Neural crest cell (in vitro differentiated cells): ENCODE measurements at places on chromosomes 11 and 22. TPM values are rescaled to one million over a fixed set of nuclear protein-coding genes. Genes with fewer than 3 reads are reported as not detected.
A peak's percentile ranks its signal among the peaks of the same experiment; 100 is the strongest.

GRCh38 chr11:2483426-2483825 lies 38.6 kb downstream of the KCNQ1 start:
- no peak overlapping the region for H3K27ac ChIP-seq
- H3K4me1 ChIP-seq: no peaks in the 10 kb centered on the region
- no peak for DNase-seq
- peaks cover 66% of the 10 kb centered on the region for H3K27me3 ChIP-seq
- no peak overlapping the region for H3K4me3 ChIP-seq

Gene RTN3
- 136 and 137 TPM in 2 replicates for total RNA-seq

GRCh38 chr11:26953770-26954392 lies 40.0 kb upstream of the FIBIN start:
- H3K27ac ChIP-seq: no peak overlapping the region
- no peaks in the 10 kb centered on the region for H3K36me3 ChIP-seq
- H3K4me3 ChIP-seq: no peak overlapping the region
- no peak for DNase-seq
- peaks cover 11% of the 10 kb centered on the region for H3K4me1 ChIP-seq

GRCh38 chr11:121418625-121419114 lies 33.4 kb upstream of the SORL1 start:
- peaks cover 5% of the 10 kb centered on the region for H3K4me1 ChIP-seq
- H3K4me3 ChIP-seq: no peak overlapping the region
- no peak overlapping the region for H3K27ac ChIP-seq
- DNase-seq: no peak

DNA sequence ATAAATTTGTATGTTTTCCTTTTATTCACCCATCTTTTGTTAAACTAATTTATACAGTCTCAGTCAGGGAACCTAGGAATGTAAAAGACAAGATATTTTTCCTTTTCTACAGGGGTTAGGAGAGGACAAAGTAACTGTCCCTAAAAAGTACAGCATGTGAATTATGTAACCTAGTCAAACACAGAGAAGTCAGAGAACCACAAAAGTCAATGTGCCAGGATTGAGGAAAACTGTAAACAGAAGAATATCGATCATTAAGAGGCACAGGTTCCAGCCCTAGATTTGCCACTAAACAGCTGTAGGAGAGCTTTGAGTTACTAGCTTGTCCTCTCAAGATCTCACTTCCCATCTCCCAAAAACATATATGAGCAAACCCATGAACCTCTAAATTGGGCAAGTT lies 550.9 kb upstream of the FAT3 start:
- H3K4me1 ChIP-seq: peaks cover 2% of the 10 kb centered on the region
- no peak for DNase-seq
- no peaks in the 10 kb centered on the region for H3K27me3 ChIP-seq
- no peak overlapping the region for H3K27ac ChIP-seq

DNA sequence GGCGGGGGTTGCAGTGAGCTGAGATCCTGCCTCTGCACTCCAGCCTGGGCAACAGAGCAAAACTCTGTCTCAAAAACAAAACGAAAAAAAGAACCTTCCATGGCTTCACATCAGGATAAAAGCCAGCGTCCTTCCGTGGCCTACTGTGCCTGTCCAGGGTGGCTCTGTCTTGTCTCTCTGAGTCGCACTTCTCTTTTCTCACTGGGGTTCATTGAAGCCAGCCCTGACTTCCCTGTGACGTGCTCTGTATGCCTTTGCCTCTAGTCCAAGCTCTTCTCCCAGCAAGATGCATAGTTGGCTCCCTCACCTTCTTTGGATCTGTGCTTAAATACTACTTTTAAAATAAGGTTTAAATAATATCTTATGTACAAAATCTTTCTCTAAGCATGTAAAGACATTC lies 11.6 kb downstream of the ATXN10 start:
- peaks cover 9% of the 10 kb centered on the region for H3K4me1 ChIP-seq
- no peak for DNase-seq
- H3K27ac ChIP-seq: no peak overlapping the region
- H3K27me3 ChIP-seq: no peaks in the 10 kb centered on the region

DNA sequence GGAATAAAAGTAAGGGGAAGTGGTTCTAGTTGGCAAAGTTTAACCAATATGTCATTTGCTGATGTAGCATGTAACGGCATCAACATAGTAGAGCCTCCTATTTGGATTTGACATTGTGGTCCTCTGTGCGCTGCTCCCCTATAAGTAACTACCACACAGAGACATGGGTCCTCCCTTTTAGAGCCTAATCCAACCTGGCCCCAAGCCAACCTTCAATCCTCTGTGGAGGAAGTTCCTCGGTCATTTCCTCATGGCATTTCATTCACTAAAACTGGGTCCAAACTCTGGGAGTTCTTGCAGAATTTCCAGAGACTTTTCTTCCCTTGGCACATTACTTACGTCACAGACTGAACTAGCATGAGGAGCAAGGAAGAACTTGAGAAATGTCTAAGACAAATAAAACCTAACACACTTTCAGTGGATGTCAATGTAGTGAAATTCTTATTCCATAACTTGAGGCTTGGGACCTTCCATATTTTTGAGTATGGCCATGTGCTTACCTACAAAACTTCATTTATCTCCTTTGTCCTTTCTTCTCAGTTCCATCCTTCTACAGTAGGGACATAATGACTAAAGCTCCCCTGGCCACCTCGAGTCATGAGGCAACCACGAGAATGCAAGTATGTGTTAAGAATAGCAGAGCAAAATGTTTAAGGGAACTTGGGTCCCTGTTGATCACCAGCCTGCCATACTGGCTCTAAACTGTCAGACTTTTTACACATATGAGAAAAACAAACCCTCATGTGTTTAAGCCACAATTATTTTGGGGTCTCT lies 34.7 kb downstream of the MMP20 start:
- DNase-seq: no peak
- no peak overlapping the region for H3K27ac ChIP-seq
- H3K4me3 ChIP-seq: no peak overlapping the region
- no peaks in the 10 kb centered on the region for H3K4me1 ChIP-seq
- no peaks in the 10 kb centered on the region for H3K27me3 ChIP-seq
- H3K36me3 ChIP-seq: no peaks in the 10 kb centered on the region

DNA sequence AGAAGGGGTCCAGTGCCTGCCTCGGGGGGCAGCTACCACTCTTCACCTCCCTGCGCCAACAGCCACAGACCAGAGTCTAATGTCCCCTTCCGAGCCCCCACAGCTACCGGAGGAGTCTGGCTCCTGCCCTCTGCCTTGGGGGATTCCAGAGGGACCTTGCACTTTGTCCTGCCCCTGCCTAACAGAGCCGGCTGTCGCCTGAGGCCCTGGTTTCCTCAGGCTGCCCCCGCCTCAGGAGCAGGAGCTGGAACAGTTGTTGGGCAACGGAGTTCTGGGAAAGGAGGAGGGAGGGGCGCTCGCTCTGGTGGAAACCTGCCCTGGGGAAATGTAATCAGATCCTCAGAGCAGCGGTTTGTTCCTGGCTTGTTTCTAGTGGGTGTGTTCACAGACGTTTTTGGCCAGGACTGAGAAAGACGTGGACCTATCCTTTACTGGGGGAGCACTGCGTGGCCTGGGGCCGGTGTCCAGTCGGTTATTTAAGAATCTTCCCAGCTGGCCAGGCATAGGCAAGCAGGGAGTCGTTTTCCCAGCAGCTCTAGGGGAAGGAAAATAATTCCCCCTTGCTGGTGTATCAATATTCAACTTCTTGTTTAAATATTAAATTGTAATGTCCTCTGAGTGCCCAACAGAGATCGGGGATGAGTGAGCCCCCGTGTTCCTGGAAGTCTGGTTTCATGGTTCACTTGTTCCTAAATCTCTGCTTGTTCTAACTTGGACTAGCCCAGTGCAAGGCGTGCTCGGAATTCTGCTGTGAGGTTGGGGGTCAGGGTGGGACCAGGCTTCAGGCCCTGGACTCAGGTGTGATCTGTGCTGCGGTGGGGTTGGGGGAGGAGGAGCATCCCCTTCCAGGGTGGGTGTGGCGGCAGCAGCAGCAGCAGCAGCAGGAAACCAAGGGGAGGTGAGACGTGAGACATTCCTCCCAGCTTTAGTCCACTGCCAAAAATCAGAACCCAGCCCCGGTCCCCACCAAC lies 32.1 kb downstream of the A4GALT start:
- H3K27me3 ChIP-seq: no peaks in the 10 kb centered on the region
- peak; percentile 36 for DNase-seq
- H3K27ac ChIP-seq: no peak overlapping the region
- no peak overlapping the region for H3K4me3 ChIP-seq
- no peaks in the 10 kb centered on the region for H3K36me3 ChIP-seq

Gene TMEM45B
- not detected in 2 replicates for total RNA-seq

- H3K36me3 ChIP-seq: no peaks in the 10 kb centered on the region
- no peak overlapping the region for H3K27ac ChIP-seq
- H3K4me3 ChIP-seq: no peak overlapping the region
- no peak for DNase-seq
- no peaks in the 10 kb centered on the region for H3K27me3 ChIP-seq
- H3K4me1 ChIP-seq: peaks cover 60% of the 10 kb centered on the region
Observed at GRCh38 chr22:24285245-24285644, 14.6 kb downstream of the SPECC1L start.

- DNase-seq: no peak
- H3K4me1 ChIP-seq: no peaks in the 10 kb centered on the region
- H3K36me3 ChIP-seq: peaks cover 13% of the 10 kb centered on the region
- H3K27me3 ChIP-seq: no peaks in the 10 kb centered on the region
Observed at GRCh38 chr11:93370260-93370659, 39.7 kb downstream of the DEUP1 start.

Gene HOATZ
- total RNA-seq: not detected in 2 replicates

- H3K36me3 ChIP-seq: peaks cover 20% of the 10 kb centered on the region
- H3K4me1 ChIP-seq: no peaks in the 10 kb centered on the region
- no peaks in the 10 kb centered on the region for H3K27me3 ChIP-seq
Observed at GRCh38 chr11:61454520-61454919, 24.6 kb downstream of the SDHAF2 start.

Gene HIRA
- 57.1 and 66.3 TPM in 2 replicates for total RNA-seq

- peaks cover 5% of the 10 kb centered on the region for H3K36me3 ChIP-seq
- H3K27ac ChIP-seq: no peak overlapping the region
- H3K4me1 ChIP-seq: no peaks in the 10 kb centered on the region
Observed at GRCh38 chr11:17294033-17294432, 17.5 kb downstream of the NUCB2 start.

Gene DDTL
- total RNA-seq: not detected in 2 replicates

DNA sequence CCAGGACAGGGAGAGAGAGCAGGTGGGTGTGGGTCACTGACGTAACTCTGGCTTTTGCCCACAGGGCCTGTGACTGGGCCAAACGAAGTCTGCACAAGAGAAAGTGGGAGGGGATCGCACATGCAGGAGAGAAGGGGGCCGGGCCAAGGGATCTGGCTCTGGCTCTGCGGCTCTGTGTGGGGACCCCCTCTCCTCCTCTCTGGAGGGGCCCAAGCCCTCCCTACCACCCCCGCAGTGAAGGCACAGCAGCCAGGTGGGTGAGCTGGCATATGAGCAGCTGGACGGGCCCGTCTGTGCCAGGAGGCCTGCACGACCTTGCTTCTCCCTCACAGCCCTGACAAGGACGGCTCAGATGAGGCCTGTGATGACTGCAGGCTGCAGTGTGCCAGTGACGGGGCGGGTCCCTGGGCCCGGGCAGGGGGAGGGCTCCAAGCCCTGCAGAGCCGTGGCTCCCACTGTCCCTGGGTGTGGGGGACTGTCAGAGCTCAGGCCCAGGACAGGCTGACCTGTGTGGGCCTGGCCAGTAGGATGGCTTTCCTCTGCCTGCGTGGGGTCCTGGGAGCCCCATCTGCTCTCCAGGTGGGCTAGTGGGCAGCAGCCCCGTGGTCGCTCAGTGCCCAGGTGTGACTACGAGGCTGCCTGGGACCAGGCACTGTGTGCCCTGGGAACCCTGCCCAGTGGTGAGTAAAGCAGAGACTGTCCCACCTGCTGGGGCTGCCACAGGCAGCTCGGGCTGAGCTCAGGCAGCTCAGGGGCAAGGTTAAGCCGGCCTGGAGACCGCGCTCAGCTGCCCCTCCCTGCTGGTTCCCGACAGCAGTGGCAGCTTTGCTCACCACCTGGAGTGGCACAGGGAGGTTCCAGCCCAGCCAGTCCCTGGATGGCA lies 22.2 kb downstream of the MRGPRG start:
- H3K4me1 ChIP-seq: no peaks in the 10 kb centered on the region
- no peak for DNase-seq

Gene HIC2
- 44.2 and 44.3 TPM in 2 replicates for total RNA-seq

Gene MMP27
- not detected in 2 replicates for total RNA-seq

DNA sequence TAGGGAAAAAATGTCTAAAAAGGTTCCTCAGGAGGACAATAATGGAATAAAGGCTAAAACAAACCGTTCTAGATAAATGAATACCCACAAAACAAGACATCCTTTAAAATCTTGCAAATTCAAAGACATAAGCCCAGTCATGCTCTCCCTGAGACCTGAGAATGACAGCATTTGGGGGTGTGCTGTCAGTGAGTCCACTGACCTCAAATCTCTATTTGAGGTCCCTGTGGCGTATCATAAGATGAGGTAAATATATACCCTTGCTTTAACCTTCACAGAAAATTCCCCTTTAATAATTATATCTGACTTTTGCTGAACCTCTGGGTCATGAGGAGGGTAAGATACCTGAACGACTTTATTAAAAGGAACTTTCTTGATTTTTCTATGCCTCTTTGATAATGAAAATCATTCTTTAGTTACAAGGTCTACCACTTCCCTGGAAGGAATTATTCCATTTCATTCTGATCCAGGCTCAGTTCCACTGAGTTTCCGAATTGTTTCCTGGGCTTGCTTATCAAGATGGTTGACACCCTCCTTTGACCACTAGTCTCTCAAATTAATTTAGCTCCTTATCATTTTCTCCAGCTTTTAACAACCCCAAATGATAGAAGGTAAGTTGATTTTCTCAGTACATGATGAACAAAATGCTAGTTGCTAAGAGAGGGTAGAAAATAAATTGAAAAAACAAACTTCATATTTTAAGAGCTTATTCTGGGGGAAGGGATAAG lies 53.8 kb upstream of the CHRM4 start:
- H3K36me3 ChIP-seq: no peaks in the 10 kb centered on the region
- no peak for DNase-seq
- H3K27ac ChIP-seq: no peak overlapping the region
- H3K4me3 ChIP-seq: no peak overlapping the region

Gene BTG4
- total RNA-seq: not detected in 2 replicates

DNA sequence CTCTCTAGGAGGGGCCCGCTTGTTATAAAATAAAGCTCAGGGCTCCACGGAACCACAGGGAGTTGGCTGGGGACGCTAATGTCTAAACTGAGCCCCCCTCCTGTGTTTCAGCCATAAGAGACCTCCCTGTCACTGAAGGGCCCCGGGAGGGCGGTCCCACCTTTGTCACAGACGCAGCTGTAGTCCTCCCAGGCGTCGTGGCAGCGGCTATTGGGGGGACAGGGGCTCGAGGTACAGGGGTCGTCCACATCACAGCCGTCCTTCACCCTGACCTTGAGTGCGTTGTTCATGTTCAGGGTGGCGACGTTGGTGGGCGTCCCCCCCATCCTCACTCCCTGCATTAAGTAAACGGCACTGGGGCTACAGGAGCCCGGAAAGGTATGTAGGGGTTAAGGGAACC lies 62.0 kb downstream of the TRMU start:
- H3K36me3 ChIP-seq: no peaks in the 10 kb centered on the region
- no peak overlapping the region for H3K27ac ChIP-seq
- H3K4me3 ChIP-seq: no peak overlapping the region
- H3K4me1 ChIP-seq: no peaks in the 10 kb centered on the region

Gene ELF5
- not detected in 2 replicates for total RNA-seq

Gene PYGM
- 1.2 TPM in 2 replicates for total RNA-seq

Gene CADM1
- 112 and 121 TPM in 2 replicates for total RNA-seq

- H3K36me3 ChIP-seq: no peaks in the 10 kb centered on the region
- H3K4me1 ChIP-seq: peaks cover 33% of the 10 kb centered on the region
- no peak overlapping the region for H3K27ac ChIP-seq
- DNase-seq: no peak
- H3K27me3 ChIP-seq: no peaks in the 10 kb centered on the region
Observed at GRCh38 chr11:9616858-9617257, 43.4 kb downstream of the WEE1 start.
